Sciatic nerve (tissue), 2 donors: ENCODE measurements at places on chromosomes 16 and 17. TPM values are rescaled to one million over a fixed set of nuclear protein-coding genes. Genes with fewer than 3 reads are reported as not detected.

KRT33A gene
- not detected for total RNA-seq

- DNase-seq: no peak
Observed at GRCh38 chr17:6914711-6915110, 81.1 kb upstream of the ALOX12 start.

CDT1 gene
- total RNA-seq: 0.76 TPM

- no peak for DNase-seq
Observed at GRCh38 chr16:53093162-53093744, 38.5 kb downstream of the CHD9 start.
